ENCODE measurements at places on chromosomes 7 and 10.
A peak's percentile ranks its signal among the peaks of the same experiment; 100 is the strongest.

- DNase-seq, result no peak
These were observed 16.0 kb downstream of the SAMD8 start for GRCh38 chr10:75127471-75127870.

- peak; percentile 90 for DNase-seq
These were observed 702 bp upstream of the KAZALD1 start for GRCh38 chr10:101060951-101061623.

- DNase-seq, result no peak
These were observed 315.8 kb upstream of the POM121L12 start for GRCh38 chr7:52719677-52720076.

- DNase-seq, result no peak
These were observed 121.4 kb downstream of the CDK14 start for GRCh38 chr7:90717296-90718060.

DNA sequence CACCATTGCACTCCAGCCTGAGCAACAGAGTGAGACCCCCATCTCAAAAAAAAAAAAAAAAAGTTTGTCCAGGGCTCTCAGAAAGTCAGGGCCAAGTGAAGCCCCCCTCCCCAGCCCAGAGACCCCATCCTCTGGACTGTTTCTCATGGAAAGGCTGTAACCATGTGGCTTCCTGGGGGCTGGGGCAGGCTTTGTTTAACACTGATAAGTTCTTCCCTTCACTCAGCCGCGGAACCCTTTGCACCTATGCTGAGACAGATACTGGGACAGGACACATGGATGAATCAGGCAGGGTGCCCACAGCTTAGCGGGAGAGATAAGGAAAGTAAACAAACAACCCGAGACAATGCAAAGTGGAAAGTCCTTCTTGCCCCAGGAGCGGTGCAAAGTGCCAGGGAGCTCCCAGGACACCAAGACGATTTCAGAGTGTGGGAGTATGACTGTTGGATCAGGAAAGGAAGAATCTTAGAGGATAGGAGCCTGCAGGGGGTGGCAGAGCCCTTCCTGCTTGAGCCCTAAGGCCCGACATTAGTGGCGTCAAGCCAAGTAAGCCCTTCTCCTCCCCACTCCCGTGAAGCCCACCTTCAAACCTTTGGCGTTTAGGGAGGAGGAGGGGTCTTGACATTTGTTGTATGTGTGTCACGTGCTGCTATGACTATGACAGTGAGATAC is 11.6 kb downstream of the MLXIPL start:
- no peak for DNase-seq

DNA sequence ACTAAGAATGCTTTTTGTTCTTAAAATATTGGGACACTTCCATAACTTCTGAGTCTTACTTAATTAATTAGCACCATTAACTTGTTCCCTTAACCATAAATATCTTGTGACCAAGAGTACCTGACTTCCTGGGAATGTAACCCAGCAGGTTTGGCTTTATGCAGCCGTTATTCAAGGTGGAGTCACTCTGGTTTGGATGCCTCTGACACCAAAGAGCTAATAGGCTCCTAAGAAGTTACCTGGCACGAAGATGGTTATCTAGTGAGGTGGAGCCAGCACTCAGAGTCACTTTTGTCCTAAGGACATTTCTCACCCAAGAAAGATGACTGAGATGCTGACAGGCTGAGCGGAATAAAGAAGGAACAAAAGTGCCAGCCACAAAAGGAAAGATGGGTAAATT is 172.3 kb downstream of the C1GALT1 start:
- DNase-seq, result no peak

DNA sequence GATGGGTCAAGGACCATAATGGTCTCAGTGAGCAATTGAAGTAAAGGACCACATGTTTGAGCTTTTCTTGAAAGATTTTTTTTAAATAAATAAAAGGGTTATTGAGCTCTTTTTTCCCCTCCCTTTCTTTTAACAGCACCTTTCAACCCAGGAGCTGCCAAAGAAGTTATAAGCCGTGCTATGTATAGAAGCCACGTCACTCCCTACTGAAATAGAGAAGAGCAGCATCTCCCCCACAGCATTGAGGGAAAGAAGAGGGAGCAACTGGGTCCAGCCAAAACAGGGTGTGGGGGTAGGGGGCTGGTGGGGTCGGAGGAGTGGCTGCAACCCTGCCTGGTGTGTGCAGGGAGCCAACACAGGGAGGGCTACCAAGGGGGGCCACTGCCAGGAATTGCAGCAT is 227.2 kb downstream of the PLXNA4 start:
- DNase-seq, result no peak

DNA sequence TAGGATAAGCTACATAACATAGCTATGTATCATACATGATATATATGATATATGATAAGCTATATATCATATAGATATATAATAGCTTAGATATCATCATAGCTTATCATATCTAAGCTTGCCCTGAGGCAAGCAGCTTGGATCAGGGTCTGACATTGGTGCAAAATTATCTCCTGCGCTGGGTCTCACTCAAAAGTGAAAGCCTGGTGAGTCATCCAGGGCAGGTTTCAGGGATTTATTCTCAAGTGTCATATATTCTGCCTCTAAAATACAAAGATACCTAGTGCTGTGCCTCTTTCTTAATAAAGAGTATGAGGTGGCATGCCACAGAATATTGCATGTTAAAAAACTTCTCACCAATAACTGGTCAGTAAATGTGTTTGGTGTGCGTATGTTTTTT is 105.9 kb downstream of the CDC14C start:
- DNase-seq, result no peak

GRCh38 chr10:113261611-113262091 is 291.2 kb upstream of the HABP2 start:
- no peak for DNase-seq

Data from stimulated activated naive CD4-positive, alpha-beta T cell (primary cell).